Esophagus muscularis mucosa (tissue), 4 donors: ENCODE measurements at places on chromosomes 5 and 9.

GRCh38 chr9:126157826-126158587, 168.6 kb upstream of the MVB12B start:
- peak; percentile 81 for DNase-seq

GRCh38 chr5:140794595-140795258, at the start of gene PCDHA2:
PCDHA2 (plus strand) TSS chr5:140794852.
- DNase-seq = no peak

DNA sequence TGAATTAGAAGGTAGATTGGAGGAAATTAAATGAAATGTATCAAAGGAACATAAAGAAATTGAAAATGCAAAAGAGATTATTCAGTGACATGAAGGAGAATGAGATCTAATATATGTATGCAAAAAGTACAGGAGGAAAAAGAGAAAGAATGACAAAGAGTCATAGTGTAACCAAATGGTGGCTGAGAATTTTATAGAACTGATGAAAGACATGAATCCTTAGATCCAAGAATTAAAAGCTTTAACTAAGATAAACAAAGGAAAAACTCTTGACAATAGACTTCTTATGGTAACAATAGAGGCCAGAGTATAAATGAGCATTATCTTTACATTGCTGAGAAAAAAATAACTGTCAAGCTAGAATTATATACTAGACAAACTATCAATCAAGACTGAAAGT, 505.4 kb upstream of the CD180 start:
- DNase-seq = no peak

GRCh38 chr5:15704397-15704947, 204.5 kb downstream of the FBXL7 start:
- DNase-seq = no peak

- no peak for DNase-seq
Observed at GRCh38 chr9:125649315-125649714, 57.7 kb downstream of the MAPKAP1 start.

- DNase-seq = no peak
Observed at GRCh38 chr9:69874301-69875060, 53.9 kb downstream of the CFAP95 start.

DNA sequence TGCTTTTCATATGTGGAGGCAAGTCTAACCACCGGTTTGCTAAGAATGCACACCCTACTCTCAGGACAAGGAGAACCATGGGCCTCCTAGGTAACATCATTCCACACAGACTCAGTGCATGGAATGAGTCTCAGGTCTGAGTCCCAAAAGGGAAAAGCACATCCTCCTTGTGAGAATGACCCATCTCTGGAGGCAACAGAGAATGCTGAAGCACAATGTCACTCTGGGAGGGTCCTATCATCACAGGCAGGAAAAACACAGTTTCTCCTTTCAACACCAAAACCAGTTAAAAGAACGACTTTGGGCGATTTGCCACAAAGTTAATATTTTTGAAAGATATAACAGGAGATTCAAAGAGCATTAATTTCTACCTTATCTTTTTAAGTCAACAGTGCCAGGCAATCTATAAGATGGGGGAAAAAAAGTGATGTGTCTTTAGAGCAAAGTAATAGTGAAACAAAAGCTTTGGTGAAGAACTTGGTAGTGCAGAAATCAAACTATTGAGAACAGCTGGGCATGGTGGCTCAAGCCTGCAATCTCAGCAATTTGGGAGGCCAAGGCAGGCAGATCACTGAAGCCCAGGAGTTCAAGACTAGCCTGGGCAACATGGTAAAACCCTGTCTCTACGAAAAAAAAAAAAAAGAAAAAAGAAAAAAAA, 97.3 kb downstream of the OXCT1 start:
- DNase-seq = no peak

- no peak for DNase-seq
Observed at GRCh38 chr5:149708981-149709594, 21.0 kb upstream of the PPARGC1B start.

GRCh38 chr9:89430995-89431394, 66.9 kb downstream of the SEMA4D start:
- DNase-seq = no peak

DNA sequence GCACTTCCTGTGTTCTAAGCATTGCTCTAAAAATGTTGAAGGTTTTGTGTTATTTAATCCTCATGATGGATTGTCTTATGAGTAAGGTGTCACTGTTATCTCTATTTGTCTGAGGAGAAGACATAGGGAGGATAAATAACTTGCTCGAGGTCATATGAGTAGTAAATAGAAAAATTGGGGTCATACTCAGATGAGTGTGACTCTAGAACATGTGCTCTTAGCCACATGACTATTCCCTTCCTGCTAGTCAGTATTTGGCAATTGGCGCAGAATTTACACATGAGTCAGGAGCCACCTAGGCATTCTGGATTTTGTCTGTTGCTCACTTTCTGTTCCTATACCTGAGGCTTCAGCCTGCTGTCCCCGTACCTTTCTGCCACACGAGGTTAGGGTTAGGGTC, 234.6 kb upstream of the CD180 start:
- no peak for DNase-seq

GRCh38 chr5:78768781-78769380, 120.3 kb upstream of the LHFPL2 start:
- DNase-seq = no peak

- DNase-seq = no peak
Observed at GRCh38 chr5:134026521-134027287, 21.9 kb upstream of the VDAC1 start.

- no peak for DNase-seq
Observed at GRCh38 chr9:79433703-79434102, 138.1 kb upstream of the TLE4 start.

DNA sequence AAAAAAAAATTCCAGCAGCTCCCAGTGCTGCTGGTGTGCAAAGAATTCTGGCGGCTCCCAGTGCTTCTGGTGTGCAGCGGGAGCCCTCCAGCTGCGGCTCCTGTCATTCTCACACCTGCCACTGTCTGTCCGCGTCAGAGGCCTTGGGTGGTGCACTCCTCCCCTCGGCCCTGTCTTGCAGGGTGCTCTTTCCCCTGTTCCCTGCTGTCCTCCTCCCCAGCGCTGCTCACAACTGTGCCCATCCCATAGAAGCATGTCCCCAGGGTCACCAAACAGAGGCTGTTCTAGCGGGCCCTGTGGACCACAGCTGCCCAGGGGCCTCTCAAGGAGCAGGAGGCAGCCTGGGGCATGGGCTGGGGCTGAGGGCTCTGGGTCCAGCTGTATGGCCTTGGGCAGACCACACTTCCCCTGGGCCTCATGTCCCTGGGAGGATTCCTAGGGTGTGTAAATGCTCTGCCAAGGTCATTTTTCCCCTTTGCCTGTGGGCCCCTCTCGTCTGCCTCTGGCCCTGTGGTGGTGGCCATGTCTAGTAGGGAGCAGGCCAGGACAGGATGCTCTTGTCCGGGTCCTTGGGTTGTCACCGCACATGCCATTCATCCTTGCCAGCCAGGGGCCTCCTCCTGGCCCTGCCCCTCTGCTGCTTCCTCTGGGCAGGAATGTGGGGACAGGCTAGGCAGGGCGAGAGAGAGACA, 68.2 kb downstream of the PHF2 start:
- DNase-seq = no peak

DNA sequence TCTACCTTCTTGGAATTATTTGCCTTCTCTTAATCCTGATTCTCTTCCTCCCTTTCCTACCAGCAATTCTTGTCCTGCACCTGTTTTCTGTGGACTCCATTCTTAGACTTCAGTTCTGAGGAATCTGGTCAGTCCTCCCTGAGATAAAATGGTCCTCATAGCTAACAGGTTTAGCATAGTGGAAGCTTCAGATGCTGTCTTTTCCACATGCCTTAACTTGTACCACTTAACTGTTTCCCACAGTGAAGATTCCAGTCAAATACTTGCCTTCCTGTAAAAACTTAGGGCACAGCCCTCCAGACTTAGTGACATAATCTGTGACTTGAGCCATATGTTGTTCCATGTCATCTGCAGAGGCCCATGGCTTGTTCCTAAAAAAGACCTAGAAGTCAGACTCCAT, 261.3 kb downstream of the CWC27 start:
- DNase-seq = no peak

GRCh38 chr5:95369782-95370181, 21.4 kb upstream of the FAM81B start:
- no peak for DNase-seq

- peak; percentile 82 for DNase-seq
Observed at GRCh38 chr5:386432-387341, 56.3 kb upstream of the EXOC3 start.

DNA sequence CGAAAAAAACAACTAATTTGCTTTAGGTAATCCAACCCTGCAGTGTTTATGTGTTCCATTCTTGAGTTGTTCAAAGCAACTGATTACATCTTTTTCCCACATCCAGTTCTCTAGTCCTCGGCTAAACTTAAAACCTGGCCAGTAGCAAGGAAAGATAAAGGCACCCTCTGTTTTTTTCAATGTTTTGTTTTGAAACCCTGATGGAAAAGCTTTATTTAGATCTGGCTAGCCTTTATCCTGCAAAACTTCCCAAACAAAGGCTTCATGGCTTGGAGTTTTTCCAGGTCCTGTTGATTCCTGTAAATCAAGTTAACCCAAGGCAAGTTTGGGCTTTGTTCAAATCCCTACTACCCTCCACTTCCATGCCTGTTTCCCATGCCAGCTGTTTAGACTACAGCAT, 105.1 kb downstream of the CEMIP2 start:
- DNase-seq = no peak

DNA sequence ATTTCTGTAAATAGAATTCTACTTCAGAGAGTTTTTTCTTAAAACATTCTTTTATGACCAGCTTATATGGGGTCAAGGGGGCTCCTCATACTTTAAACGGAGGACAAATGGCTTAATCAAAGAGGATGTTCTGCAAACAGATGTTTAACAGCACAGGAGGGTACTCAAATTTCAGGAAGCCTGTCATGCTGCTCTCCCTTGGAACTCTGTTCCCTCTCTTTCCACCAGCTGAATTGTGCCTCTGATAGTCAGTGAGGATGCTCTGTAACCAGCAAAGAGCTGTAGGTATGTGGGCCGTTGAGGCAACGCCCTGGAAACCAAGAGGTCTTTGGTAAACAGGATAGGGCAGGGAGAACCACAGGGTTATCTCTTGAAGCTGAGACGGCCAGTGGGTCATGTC, 161.1 kb downstream of the C5orf15 start:
- DNase-seq = no peak

GRCh38 chr9:127927988-127928675, 2.4 kb downstream of the PIP5KL1 start:
- no peak for DNase-seq

- no peak for DNase-seq
Observed at GRCh38 chr5:170334626-170335025, 37.0 kb upstream of the LCP2 start.

GRCh38 chr9:108543251-108543778, 312.5 kb downstream of the ACTL7B start:
- no peak for DNase-seq

DNA sequence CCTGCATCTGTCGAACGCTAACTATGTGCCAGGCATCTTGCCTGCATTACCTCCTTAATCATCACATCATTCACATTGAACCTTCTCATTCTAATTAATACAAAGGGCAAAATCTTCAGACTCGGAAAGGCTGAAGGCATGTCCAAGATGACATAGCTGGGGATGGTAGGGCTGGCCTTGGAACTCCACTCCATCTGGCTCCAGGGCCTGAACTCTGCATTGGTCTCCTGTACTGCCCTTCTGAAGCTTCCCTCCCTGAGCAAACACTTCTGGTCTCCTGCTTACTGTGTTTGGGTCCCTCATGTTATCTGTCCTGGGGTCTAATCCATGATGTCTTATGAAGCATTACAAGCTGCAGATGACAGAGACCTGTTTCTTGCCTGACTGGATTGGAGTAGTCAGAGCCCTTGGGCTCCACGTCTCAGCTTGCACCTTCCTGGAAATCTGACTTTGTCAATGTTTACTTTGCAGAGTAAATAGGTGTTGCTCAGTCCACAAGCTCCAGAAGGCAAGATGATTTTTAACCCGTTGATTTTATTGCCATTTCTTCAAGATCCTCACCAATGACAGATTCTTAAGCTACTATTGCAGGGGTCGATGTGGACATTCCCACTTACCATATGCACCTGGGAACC, 106.1 kb downstream of the GALNT10 start:
- DNase-seq = no peak

DNA sequence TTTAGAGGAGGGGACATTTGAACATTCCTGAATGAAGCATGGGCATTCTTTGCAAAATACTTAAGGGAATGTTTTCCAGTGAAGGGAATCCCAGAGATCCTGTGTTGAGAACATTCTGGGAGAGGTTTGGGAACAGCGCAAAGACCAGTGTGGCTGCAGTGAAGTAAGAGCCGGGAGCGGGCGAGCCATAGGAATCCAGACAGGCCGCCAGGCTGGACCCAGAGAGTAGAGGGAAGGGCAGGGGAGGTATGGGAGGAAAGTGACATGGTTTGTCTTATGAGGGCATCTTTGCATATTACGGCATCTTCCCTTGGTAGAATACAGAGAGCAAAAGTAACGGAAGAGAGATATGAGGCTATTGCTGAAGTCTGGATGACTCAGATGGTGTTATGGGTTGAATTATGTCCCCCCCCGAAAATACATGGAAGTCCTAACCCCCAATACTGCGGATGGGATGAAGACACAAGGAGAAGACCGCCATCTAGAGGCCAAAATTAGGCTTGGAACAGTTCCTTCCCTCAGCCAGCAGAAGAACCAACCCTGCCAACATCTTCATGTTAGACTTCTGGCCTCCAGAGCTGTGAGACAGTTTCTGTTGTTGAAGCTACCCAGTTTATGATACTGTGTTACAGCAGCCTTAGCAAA, 268.2 kb downstream of the MAST4 start:
- DNase-seq = no peak

DNA sequence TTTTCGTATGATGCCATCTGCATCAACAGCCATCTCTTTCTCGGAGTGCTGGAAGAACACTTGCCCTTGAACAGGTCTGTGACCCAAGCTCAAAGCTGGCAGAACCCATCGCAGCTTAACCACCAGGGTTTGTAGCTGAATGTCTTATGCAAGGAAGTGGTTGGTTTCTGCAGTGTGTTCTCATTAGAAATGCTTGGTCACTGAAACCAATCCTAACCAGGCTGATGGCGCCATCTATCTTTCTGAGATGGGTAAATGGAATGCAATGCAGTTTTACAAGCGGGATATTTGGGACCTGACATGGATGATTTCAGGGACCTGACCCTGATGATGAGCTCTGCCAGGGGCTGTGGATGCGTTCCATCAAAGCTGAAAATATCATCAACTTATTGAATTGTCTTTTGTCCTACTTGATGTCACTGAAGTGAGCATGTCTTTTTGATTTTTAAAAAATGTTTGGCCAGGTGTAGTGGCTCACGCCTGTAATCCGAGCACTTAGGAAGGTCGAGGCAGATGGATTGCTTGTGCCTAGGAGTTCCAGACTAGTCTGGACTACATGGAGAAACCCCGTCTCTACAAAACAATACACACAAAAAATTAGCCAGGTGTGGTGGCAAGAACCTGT, 28.7 kb downstream of the DMRT3 start:
- no peak for DNase-seq

- no peak for DNase-seq
Observed at GRCh38 chr9:38337181-38337580, 55.3 kb upstream of the ALDH1B1 start.
